ENCODE measurements at places on chromosomes 11 and 22.

GRCh38 chr11:121958971-121959325 lies 157.1 kb downstream of the BLID start:
- DNase-seq, result no peak

GRCh38 chr11:9739123-9739900 lies 75.4 kb downstream of the SWAP70 start:
- no peak for DNase-seq

DNA sequence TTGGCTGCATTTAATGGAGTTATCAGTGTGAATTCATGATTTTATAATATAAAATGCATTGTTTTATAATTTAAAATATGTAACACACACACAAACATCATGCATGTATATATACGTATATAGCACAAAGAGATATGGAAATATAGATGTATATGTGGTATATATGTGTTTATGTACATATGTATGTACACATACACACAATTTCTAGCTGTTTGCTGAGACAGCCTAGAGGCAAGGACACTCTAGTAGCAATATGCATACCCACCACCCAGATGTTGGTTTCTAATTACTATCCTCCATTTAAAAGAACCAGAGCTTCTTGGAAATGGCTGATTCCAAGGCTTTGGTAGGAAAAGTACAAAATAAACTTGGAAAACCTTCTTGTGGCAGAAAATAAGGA lies 50.4 kb downstream of the RBFOX2 start:
- no peak for DNase-seq

- DNase-seq, result peak; percentile 61
These were observed 319.9 kb downstream of the BRD1 start for GRCh38 chr22:49507607-49508292.

DNA sequence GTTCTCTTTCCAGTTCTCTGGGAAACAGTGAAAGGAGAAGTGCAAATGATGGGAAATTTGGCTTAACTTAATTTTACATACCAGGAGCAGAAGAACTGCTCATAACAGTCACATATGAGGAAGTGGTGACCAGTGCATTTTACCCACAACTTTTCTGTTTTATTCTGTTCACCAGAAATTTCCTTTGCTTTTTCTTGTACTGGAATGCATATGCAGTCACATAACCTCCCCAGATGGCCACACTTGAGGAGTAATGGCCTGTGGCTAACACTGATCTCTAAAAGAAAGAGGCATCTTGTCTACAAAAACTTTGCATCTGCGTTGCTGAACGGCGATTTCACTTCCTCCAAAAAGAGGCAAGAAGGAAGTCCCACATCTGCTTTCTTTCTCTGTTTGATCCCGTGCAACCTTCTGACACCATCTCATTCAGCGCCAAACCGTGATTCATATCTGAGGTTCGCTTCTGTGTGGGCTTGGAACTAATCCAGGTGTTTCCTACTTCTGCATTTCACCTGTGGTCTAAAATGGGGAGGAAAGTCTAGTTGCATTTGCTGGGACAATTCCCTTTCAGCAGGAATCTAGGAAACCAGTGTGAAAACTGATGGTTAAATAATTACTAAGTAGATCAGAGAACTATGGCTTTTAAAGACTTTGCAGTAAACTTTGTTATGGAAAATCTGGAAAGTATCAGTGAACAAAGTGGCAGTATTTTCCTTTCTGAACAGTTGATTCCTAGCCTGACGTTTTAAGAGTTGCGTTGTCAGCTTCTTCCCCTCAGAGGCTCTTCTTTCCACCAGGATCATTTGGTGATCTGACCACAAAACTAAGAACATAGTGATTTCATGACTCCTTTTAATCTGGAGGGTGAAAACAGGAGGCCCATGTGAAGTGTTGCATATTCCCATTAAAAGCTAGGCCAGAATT lies 4.2 kb upstream of the MPEG1 start:
- no peak for DNase-seq

Data from vagina (tissue), 2 donors.